ENCODE measurements at places on chromosomes 5 and 9.

- DNase-seq: peak; percentile 35
Measured at GRCh38 chr9:5843794-5844471, 11.0 kb upstream of the ERMP1 start.

DNA sequence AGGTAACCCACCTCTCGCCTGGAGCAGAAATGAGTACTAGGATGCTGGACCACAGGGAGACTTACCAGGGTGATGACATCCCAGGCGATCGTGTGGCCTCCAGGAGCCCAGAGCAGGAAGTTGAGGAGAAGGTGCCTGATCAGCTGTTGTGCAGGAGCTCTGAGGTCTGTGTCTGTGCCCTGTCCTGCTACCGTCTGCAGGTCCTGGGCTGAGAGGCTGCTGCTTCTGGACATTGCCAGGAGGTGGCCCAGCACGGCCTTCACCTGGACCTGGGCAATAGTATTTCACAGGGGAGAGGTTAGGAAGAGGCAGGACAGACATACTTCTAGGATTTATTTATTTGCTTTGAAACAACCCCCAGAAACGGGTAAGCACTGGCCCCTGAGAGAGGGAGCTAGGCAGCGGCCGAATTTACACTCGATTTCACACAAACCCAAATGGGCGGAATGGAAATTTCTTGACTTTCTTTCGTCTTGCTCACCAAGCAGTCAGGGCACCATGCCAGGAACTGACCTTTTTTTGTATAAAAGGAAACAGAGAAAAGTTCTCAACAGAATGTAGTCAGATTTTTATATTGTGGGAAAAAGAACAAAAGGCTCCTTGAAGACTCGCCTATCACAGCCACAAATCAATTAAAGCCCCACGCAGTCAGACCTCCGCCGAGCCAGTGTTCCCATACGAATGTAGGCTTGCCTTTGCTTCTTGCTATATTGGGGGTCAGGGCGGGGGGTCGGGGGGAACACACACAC lies 210.3 kb downstream of the FANCC start:
- peak; percentile 80 for DNase-seq

DNA sequence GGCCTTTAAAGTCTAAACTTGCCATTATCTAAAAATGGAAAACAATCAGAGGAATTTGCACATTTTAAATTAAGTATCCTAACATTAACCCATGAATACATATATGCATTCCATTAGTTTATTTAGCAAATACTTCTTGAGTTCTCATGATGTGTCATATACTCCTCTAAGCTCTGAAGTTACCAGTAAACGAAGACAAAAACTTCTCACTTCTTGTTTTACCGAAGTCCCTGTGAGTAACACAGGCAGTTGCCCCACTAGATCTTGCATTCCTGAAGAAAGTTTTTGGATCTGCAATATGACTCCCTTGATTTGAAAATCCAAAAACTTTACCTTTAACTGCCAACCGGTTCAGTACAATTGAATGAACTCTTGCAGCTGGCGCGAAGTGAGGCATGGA lies 439.0 kb upstream of the MPDZ start:
- DNase-seq: peak; percentile 70

DNA sequence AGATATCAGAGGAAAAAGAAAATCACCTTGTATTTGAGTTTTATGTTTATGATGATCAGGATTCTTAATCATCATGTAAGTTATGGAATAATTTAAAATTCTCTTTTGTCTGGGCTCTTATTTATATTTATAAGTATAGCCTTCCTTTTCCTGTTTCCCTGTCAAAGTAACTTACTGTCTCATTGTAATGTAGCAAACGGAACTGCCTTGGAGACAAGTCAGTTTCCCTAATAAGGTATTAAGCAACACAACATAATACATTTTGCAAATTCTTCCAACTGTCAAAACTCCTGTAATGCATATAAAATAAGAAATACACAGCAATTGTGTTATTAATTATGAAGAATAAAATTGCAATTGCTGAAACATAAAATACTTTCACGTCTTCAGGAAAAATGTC lies 463.2 kb downstream of the MAT2B start:
- DNase-seq: no peak

- no peak for DNase-seq
Measured at GRCh38 chr5:170715141-170715540, 68.4 kb upstream of the GABRP start.

- peak; percentile 47 for DNase-seq
Measured at GRCh38 chr9:101727612-101728524, 10.6 kb downstream of the GRIN3A start.

DNA sequence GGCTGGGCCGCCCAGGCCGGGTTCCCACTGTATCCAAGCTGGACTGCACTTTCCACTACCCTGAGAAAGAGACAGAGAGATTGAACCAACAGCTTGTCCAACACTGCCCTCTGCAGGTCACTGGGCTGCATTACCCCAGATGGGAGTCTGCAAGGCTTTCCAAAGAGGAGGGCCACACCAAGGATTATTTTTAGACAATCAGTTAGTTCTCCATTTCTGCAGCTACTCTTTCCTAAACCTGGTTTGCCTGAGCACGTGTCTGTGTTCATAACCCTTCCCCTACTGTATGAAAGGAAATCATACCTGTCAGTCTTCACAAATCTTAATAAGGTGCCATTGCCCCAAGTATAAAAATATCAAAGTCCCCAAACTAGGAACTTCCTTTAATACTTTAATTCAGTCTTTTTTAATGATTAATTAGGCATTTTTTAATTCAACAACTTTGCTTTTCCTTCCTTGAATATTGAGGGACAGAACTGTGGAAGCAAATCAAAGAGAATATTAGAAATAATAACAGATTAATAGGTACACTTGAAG lies 13.4 kb upstream of the FGF1 start:
- DNase-seq: peak; percentile 85

DNA sequence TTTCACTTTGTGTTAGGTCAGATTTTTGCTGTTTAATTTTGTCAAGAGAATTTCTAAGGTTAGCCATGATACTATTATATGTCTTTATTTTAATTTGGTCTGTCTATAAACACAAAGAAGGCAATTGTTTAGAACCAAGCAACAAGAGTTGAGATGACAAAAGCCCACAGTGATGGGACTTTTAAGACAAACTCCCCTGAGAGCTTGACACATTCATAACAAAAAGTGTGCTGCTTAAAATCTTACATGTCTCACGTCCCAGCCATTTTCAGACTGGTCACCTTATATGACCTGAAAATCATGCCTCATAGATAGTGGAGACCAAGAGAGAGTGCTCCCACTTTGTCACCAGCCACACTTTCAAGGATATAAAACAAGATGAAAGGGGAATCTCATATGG lies 21.6 kb upstream of the NNT start:
- DNase-seq: no peak

- peak; percentile 20 for DNase-seq
Measured at GRCh38 chr5:66646570-66646969, 50.4 kb downstream of the MAST4 start.

GRCh38 chr9:121613009-121613752 lies 38.3 kb upstream of the DAB2IP start:
- DNase-seq: peak; percentile 31

DNA sequence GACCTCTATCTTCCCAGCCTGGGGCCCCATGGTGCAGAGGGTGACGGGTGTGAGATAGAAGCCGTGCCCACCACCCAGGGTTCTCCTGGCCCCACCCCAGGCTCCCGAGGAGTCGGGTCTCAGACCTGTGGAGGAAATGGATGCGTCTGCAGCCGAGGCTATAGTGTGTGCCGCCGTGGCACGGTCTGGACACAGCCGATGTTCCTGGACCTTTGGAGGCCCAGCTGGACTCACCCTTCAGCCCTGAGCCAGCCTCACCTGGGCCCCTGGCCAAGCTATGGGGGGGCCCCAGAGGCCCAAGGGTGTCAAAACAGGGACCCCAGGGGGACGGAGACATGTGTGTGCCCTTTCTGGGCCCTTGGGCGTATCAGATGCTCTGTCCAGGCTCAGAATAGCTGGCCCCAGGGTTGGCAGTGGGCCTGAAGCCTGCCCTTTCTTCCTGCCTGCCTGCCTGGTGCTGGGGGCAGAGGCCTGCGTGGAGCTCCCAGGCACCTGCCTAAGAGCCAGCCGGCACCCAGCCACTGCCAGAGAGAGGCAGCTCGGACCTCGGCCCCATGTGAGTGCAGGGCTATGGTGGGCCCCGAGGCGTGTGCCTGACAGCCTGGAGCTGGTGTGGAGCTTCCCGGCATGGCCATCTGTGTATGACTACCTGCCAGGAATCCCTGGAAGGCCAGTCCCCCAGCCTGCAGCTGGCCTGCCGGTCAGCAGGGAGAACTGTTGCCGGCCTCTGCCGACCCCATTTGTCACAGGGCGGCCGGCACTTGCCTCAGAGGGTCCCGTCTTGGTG lies 41.8 kb downstream of the KCNT1 start:
- no peak for DNase-seq

GRCh38 chr5:34722183-34722582 lies 66.1 kb downstream of the RAI14 start:
- DNase-seq: no peak

- no peak for DNase-seq
Measured at GRCh38 chr5:74441616-74442015, 198.9 kb downstream of the ENC1 start.

GRCh38 chr9:135582541-135582940 lies 21.0 kb downstream of the PAEP start:
- no peak for DNase-seq

DNA sequence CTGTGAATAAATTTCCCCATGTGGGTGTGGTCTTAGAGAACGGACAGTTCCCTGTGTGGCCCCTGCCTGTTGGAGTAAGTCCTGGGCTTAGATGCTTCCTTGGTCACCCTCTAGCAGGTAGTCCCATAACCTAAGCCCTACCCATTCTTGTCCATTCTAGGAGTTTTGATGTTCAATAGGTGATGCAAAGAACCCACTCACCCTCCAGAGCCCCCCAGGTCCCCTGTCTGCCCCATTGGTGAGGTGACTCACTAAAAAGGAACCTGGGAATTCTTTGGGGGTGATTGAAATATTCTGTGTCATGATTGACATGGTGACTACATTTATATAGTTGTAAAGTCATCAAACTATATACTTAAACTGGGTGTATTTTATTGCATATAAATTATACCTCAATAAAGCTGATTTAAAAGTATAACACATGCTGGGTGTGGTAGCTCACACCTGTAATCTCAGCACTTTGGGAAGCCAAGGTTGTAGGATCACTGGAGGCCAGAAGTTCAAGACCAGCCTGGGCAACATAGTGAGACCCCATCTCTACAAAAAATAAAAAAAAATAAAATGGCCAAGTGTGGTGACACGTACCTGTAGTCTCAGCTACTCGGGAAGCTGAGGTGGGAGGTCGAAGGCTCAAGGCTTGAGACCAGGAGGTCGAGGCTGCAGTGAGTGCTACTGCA lies 20.8 kb upstream of the GTF3C5 start:
- DNase-seq: no peak

GRCh38 chr9:95953986-95954385 lies 78.5 kb downstream of the ERCC6L2 start:
- DNase-seq: no peak

DNA sequence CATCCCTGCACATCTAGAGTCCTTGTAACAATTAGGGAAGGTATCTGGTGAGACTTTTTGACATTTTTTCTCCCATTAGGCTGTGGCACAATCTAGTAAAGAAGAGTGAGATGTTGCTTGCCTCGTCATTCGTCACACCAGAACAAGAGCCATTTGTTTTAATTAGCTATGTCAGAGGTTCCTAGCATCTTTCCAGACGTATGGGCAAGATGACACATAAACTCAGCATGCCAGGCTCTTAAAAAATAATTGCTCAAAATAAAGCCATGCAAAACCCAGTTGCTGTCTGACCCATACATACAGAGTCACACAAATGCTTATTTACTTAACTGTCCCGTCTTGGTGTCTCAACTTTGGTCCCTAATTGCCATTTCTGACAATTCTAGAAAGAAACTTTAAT lies 125.9 kb downstream of the TRPM3 start:
- DNase-seq: no peak

GRCh38 chr9:134441227-134442084 lies 115.2 kb downstream of the RXRA start:
- no peak for DNase-seq

- DNase-seq: peak; percentile 31
Measured at GRCh38 chr5:62395210-62395950, 8.3 kb downstream of the DIMT1 start.

GRCh38 chr5:159337016-159337955 lies 7.0 kb upstream of the IL12B start:
- DNase-seq: peak; percentile 79

DNA sequence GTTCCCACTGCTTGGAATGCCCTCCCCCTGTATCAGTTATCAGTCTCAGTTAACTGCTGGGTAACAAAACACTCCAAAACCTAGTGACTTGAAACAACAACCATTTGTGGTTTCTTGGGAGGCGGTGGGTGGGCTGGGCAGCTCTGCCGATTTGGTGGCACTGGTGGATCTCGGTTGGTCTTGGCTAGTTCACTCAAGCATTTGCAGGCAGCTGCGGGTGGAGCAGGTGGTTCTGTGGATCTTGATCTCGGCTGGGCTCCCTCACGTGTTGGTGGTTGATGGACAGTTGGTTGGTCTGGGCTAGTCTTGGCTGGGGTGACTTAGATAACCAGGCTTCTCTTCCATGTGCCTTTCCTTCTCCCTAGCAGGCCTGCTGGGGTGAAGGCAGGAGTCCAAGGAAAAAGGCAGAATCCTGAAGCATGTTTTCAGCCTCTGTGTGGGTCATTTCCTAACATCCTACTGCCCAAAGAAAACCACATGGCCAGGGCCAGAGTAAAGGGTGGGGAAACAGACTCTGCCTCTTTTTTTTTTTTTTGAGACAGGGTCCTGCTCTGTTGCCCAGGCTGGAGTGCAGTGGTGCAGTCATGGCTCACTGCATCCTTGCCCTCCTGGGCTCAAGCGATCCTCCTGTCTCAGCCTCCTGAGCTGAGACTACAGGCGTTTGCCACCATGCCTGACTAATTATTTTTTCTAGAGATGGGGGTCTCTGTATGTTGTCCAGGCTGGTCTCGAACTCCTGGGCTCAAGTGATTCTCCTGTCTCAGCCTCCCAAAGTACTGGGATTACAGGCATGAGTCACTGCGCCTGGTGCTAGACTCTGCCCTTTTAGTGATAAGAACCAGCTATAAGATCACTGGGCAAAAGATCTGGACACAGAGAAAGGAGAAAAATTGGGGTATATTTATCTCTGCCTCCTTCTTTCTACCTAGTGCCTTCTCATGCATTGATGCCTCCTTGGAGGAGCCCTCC lies 183.7 kb downstream of the RGS3 start:
- DNase-seq: no peak

DNA sequence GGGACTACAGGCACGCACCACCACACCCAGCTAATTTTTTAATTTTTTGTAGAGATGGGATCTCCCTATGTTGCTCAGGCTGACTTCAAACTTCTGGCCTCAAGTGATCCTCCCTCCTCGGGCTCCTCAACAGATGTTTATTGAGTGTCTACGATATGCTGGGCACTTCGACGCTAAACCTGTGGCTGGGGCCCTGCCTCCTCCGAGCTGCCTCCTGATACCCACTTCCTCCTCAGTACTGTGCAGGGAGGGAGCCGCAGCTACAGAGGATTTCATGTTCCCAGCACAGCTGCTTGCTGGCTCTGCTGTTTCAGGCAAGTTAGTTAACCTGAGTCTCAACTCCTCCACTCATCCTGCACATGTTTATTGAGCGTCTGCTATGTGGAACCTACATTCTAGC lies 9.6 kb downstream of the AIF1L start:
- no peak for DNase-seq

Measured in fibroblast of upper back skin (primary cell).